Right renal cortex interstitium (tissue), 3 donors: ENCODE measurements at places on chromosomes 16 and 17.

DNA sequence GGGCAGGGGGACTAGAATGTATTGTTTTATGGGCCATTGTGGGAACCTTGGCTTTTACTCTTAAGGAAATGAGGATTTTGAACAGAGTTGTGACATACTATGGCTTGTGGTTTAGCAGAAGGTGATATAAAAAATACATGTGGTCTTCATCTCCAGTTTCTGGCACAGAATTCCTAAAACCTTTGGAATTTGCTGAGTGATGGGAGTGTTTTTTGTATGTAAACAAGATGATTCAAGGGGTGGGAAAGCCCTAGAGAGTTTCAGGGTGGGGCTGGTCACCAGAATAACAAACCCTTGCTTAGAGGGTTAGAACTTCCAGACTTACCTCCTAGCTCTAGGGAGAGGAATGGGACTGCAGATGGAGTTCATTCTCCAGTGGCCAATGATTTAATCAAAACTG is 316.1 kb downstream of the PHKB start:
- no peak for DNase-seq

DNA sequence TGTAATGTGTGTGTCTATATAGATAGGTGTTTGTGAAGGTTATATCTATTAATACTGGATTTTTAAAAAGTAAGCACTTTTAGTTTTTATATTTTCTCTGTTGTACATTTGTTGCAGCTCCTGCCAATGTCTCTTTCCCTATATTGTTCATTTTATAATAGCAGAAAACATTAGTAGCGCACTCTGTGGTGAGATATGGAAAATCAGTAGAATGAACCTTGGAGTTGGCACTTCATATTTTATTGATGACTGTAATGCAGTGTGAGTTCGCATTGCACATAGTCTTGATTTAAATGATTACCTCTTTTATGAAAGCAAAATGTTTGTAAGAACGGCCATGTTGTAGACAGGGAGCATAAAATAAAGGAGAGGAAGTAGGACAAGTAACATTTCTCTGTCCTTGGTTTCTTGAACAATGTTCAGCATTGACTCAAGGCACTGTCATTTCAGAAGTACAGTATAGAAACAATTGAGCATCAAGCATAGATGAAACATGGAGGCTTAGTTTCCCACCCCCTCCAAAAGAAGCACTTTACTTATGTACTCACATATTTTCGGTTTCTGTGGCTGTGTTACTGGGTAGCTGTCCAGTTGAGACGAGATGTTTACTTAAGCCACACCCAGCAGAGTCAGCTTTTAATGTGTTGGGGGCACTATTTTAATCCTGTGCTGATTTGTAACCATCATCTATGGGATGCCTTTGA is 74.0 kb downstream of the TANC2 start:
- DNase-seq, result no peak

DNA sequence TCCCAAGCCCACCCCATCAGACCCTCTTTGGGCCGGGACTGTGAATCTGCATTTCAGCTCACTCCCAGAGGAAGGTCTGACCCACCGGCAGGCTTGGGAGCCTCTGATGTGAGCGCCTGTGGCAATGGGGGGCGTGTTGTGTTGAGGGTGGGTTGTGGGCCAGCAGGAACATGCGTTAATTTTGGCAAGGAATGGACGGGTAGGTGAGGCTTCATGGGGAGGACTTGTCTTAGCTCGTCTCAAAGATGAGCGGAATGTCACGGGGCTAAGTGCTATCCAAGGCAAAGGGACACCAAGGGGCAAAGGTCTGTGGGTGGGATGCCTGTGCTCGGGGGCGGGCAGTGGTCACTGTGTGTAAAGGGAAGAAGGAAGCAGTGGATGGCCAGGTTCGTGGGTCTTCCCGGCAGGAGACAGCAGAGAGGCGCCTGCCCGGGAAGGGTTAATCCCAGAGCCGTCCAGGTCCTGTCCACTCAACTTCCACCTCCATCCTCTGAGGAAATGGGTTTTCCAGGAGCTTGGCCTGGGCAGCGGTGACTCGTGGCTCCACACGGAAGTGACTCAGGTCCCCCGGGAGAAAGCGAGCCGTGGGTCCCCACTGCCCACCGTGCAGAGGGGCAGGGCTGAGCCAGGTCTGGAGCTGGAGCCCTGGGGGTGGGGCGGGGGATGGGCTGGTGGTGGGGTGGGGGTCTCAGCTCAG is 17.4 kb downstream of the ADGRG1 start:
- no peak for DNase-seq

DNA sequence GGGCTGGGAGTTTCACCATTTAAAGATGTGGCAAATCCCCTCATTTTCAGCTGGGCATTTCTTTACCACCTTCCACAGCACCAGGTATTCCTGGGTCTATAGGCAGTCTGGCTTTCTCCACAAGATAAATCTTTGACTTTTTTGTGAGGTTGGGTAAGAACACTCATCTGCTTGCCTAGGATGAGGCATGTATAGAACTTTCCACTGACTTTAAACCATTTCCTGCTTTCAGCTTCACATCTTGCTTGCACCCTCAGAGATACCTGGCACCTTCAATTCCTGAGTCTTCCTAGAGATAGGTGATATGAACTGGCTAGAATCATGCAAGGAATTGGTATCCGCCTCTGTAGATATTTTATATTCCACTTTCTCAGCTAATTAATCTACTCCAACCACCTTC is 27.9 kb downstream of the SMURF2 start:
- no peak for DNase-seq

DNA sequence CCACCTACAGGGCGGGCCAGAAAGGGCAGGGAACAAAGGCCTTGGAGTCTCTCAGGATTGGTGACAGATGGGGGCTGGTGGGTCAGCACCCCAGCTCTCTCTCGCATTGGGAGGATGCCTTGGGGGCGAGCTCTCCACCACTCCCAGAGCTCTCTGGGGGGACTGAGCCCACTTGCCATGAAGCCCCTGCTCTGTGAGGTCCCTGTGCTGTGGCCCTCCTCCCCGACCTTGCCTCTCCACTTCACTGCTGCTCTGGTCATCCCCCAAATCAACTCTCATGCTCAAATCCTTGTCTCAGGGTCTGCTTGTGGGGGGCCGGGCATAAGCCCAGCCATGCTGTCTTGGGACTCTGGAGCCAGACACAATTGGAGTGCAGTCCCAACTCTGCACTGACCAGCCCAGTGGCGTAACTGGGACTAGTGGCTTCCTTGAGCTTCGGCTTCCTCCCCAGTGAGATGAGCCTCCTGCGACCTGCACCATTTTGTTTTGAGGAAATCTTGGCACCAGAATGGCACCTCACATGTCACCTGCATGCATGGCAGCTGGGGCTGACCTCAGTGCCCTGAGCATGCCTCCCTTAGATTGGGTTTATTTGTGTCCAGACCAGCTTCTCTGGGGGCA is 184.5 kb downstream of the IRF8 start:
- DNase-seq, result no peak

GRCh38 chr16:53668869-53669268 is 34.8 kb downstream of the RPGRIP1L start:
- DNase-seq, result no peak

GRCh38 chr16:73060892-73061490 is 13.1 kb upstream of the ZFHX3 start:
- DNase-seq, result no peak

GRCh38 chr17:12040478-12040877 is 19.8 kb downstream of the MAP2K4 start:
- no peak for DNase-seq

DNA sequence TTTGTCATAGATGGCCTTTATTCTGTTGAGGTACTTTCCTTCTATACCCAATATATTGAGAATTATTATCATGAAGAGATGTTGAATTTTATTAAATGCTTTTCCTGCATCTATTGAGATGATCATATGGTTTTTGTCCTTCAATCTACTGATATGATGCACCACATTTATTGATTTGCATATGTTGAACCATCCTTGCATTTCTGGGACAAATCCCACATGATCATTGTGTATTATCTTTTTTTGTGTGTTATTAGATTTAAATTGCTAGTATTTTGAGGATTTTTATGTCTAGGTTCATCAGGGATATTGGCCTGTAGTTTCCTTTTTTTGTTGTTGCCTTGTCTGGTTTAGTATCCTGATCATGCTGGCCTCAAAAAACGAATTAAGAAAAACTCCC is 124.5 kb upstream of the CES5A start:
- no peak for DNase-seq

GRCh38 chr17:80852476-80853015 is 139.1 kb upstream of the CHMP6 start:
- no peak for DNase-seq

DNA sequence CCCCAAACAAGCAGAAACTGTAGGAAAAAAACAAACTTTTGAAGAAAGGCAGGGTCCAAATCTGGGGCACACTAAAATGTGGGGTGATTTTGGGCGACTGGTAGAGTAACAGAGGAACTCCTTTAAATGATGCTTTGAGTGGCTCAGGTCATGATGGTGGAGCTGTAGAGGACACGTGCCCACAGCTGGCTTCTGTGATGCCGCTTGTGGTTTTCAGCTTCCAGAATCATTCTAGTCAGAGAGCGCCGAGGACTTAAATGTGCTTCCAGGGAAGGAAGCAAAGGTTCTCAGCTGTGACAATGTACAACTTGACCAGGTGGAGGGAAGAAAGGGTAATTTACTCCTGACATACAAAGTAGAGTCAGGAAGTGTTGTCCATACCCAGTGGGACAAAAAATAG is 162.4 kb downstream of the LGALS9B start:
- no peak for DNase-seq

DNA sequence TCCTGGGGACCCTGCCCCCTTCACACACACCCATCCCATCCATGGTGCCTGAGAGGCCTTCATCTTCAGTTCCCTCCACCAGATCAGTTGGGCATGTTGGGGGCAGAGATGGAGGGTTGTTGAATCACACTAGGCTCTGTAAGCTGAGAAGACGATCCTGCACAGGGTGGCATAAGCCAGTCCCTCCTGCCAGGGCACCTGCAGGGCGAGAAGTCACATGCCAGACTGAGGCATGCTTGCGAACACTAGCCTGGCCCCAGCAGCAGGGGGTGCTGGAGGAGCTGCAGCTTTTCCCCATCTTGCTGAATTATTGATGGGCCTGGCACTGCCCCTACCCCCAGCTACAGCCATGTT is 6.1 kb upstream of the TBX2 start:
- DNase-seq, result no peak

DNA sequence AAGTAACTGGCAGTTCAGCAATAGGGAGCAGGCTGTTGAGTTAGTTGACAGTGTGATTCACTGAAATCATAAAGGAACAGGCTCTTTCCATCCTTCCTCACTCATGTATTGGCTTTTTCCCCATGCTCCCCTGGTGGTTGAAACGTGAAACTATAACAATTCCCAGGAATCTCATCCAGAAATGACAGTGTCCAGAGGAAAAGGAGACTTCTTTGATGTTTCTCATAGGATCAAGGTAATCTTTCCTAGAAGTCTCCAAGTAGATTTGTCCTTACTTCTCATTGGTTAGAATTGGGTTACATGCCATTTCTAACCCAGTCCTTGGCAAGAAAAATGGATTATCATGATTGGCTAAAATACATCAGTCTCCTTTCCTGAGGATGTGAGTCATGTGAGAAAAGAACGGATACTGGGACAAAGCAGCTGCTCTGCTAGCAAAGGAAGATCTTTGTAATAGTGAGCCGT is 14.4 kb downstream of the TTC19 start:
- DNase-seq, result no peak

- no peak for DNase-seq
These were observed 3.5 kb downstream of the IL4R start for GRCh38 chr16:27317320-27317719.

GRCh38 chr16:29760567-29761279 is 14.9 kb upstream of the C16orf54 start:
- no peak for DNase-seq

- DNase-seq, result peak; percentile 45
These were observed 93.3 kb downstream of the MYO1D start for GRCh38 chr17:32783602-32784001.

DNA sequence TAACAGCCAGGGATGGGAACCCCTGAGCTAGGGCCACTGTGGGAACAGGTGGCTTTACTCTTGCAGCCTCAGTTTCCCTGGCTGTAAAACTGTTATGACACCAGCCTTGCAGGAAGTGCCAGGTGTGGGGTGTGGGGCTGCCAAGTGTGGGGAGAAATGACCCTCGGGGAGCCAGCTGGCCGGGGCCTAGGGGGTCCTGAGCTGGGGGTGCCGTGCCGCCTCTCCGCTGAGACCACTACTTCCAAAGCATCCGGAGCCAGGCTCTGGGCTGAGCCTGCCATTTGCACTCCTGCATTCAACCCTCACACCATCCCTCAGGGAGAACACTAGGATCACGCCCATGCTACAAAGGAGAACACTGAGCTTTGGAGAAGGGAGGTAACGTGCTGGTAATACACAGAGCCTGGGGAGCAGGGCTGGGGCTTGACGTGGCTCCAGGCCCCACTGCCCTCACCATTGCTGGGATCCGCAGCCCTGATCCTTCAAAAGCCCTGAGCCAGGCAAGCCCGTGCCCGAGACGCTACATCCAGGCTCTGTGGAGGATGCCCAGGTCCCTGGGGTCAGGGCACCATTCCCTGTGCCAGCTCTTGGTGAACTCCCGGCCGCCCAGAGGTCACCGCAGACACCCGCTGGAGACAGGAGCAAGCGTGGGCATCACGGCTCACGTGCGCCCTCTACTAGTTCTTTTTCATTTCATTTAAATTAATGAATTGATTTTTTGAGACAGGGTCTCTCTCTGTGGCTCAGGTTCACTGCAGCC is 28.8 kb upstream of the GINS2 start:
- peak; percentile 44 for DNase-seq

- no peak for DNase-seq
These were observed 29.7 kb downstream of the KSR1 start for GRCh38 chr17:27485716-27486495.

DNA sequence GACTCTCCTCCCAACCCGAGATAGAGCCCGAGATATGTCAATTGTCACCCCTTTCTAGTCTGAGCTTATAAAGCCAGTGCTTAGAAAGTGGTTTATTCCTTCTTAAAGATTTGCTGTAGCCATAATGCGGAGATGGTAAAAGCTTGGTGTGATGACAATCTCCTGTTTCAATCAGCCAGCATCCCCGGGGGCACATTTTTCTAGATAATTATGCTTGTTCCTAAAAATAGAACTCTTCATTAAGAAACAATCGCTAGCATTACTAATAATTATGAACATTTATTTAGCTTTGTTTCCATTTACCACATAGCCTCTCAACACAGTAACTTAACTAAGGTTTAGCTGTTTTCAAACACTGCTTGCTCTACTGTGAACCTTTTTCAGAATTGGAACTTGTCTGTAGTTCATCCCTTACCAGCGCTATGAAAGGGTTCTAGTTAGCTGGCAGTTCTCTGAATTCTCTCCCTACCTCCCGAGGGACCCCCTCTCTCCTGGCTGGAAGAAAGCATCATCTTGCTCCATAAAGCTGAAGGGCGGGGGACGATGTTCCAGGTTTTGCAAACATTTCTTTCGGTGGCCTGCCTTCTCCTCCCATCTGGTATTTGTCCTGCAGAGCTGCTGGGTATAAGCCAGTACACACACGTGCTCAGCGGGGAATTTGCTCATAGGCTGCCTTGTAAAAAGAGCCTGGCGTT is 922 bp upstream of the MRPL58 start:
- no peak for DNase-seq

GRCh38 chr16:17397499-17397891 is 73.3 kb downstream of the XYLT1 start:
- DNase-seq, result no peak

DNA sequence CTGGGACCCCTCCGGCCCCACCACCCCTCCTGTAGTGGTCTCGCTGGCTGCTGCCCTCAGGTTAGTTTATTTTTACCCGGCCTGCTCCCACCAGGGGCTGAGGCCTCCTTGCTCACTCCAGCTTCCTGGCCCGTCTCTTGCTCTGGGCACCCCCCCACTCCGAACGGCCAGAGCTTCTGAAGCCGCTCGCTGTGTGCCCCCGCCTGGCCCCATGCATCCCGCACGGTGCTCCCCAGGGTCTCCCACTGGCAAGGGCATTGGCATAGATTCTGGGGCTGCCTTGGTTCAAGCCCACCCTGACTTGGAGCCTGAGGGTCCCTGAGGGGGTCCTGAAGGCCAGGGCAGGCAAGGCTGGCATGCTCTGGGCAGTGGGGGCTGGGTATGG is 186.4 kb downstream of the SEC14L1 start:
- DNase-seq, result no peak
